ENCODE measurements at places on chromosomes 4 and X.
A peak's percentile ranks its signal among the peaks of the same experiment; 100 is the strongest.

DNA sequence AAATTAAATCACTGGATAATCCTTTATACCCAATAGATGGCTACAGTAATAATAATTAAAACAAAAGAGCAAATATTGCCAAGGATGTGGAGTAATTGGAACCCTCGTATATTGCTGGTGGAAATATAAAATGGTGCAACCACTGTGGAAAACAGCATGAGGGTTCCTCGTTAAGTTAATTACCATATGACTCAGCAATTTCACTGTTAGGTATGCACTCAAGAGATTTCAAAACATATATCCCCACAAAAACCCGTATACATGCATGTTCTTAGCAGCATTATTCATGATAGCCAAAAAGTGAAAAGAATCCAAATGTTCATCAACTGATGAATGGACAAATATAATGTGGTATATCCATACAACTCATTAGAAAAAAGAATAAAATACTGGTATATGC, 103.3 kb downstream of the TEX13C start:
- no peak overlapping the region for H3K4me3 ChIP-seq
- H3K36me3 ChIP-seq: no peaks in the 10 kb centered on the region
- no peaks in the 10 kb centered on the region for H3K27me3 ChIP-seq
- H3K4me1 ChIP-seq: no peaks in the 10 kb centered on the region

GRCh38 chrX:40091691-40092421, 5.9 kb downstream of the BCOR start:
- H3K27me3 ChIP-seq: no peaks in the 10 kb centered on the region
- no peak for DNase-seq
- H3K4me3 ChIP-seq: no peak overlapping the region
- no peaks in the 10 kb centered on the region for H3K36me3 ChIP-seq

DNA sequence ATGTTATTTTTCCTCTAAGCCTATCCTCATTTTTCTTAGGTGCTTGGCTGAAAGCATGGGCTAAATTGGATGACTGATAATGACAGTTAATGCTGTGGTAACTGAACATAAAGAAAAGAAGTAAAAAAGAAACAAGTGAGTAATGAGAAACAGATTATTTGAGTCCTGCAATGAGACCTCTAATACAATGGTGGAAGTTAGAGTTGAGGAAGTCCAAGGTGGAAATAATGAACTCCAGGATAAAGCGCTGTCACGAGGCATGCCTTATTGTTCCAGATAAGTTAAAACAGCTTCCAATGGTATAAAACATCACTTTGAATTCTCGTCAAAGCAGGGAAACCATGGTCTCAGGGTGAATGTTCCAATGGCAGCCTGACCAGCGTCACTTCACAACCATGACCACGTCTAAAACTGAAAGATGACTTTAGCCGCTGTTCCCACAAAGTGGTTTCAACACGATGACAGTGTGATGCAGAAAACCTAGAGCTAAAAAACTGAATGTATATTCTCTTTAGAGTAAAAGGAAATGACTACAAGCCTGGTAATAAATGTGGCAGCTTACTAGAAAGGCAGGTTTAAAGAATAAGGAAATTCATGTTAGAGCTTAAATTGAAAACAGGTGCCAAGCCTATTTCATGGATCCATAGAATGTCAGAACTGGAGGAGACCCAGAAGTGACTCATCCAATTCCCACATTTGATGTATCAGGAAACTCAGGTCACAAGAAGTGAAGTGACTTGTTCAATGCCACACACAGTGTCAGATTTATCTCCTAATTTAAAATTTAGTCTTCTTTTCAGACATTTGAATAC, 202.6 kb upstream of the GYPA start:
- no peaks in the 10 kb centered on the region for H3K36me3 ChIP-seq
- no peak overlapping the region for H3K4me3 ChIP-seq
- H3K27ac ChIP-seq: no peak overlapping the region
- no peaks in the 10 kb centered on the region for H3K4me1 ChIP-seq
- DNase-seq: no peak
- H3K27me3 ChIP-seq: no peaks in the 10 kb centered on the region

- no peaks in the 10 kb centered on the region for H3K4me1 ChIP-seq
- DNase-seq: no peak
- H3K36me3 ChIP-seq: no peaks in the 10 kb centered on the region
- no peak overlapping the region for H3K27ac ChIP-seq
Observed at GRCh38 chr4:24932515-24933225, 19.8 kb upstream of the CCDC149 start.

DNA sequence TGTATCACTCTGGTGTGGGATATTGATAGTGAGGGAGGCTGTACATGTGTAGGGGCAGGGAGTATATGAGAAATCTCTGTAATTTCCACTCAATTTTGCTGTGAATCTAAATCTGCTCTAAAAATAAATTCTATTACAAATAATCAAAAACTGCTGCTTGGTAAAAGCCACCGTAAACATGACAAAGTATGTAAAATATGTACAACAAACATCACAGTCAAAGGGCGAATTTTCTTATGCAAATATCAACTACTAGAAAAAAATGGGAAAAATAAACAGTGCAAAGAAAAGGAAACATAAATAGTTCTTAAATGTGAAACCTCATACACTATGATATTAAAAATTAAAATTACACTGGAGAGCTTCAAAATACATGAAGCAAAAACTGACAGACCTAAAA, 105.1 kb upstream of the DCLK2 start:
- no peaks in the 10 kb centered on the region for H3K27me3 ChIP-seq
- H3K4me3 ChIP-seq: no peak overlapping the region
- H3K36me3 ChIP-seq: no peaks in the 10 kb centered on the region
- DNase-seq: no peak

DNA sequence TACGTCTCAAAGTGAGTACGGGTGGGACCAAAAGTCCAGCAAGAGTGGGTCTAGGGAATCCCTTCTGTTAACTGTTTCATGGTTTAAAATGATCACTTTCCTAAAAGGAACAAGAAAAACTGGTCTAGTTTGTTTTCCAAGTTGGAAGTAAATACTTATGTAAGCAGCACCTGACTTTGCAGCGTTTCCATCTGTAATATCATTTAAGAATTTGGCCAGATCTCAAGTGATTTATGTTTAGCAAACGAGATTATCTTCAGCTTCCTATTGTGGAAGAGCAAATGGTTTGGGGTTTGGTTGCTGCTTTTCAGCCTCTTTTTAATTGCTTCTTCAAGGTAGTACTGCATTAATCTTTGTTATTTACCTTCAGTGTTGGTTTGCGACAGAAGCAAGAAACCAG, 50.4 kb downstream of the FHIP1A start:
- no peaks in the 10 kb centered on the region for H3K27me3 ChIP-seq
- no peak for DNase-seq
- no peak overlapping the region for H3K4me3 ChIP-seq
- no peaks in the 10 kb centered on the region for H3K4me1 ChIP-seq
- H3K36me3 ChIP-seq: no peaks in the 10 kb centered on the region

- H3K36me3 ChIP-seq: peaks cover 40% of the 10 kb centered on the region
- H3K4me1 ChIP-seq: no peaks in the 10 kb centered on the region
- no peak for DNase-seq
- H3K27me3 ChIP-seq: no peaks in the 10 kb centered on the region
Observed at GRCh38 chr4:962231-963208, 10.8 kb downstream of the DGKQ start.

DNA sequence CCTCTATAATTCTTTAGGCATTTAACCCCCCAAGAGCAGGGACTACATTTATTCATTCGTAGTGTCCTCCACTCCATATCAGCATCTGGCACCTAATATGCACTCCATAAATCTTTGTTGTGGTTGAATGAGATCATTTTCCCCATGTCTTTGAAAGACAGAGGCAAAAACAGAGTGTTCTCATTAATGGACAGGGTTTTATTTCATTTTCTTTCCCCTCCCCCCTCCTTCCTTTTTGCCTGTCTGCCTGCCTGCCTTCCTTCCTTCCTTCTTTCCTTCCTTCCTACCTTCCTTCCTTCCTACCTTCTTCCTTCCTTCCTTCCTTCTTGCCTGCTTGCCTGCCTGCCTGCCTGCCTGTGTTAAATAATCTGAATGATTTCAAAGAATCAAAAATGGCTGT, 83.2 kb downstream of the SHROOM3 start:
- no peak overlapping the region for H3K27ac ChIP-seq
- H3K4me1 ChIP-seq: no peaks in the 10 kb centered on the region
- no peak overlapping the region for H3K4me3 ChIP-seq
- no peaks in the 10 kb centered on the region for H3K36me3 ChIP-seq
- DNase-seq: no peak

DNA sequence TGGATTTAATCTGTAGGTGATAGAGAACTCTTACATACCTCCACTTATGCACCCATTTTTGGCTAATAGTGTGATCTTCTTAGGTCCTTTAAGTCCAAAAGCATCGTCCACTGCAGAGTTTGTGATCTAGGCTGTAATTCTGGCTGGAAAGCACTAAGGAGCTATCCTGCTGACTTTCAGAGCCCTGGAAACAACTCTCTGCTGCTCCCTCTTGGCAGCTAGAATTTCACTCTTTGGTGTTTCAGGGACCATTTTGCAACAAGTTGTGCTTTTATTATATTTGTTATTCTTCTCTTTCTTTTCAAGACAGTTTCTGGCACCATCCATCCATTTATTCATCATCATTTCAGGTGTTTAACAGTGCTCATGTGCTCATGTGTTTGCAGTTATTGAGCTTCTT, 130.0 kb downstream of the RBM46 start:
- H3K27me3 ChIP-seq: no peaks in the 10 kb centered on the region
- H3K4me3 ChIP-seq: no peak overlapping the region
- H3K4me1 ChIP-seq: no peaks in the 10 kb centered on the region
- no peaks in the 10 kb centered on the region for H3K36me3 ChIP-seq
- no peak for DNase-seq

- no peak for DNase-seq
- peaks cover 4% of the 10 kb centered on the region for H3K27me3 ChIP-seq
- H3K4me1 ChIP-seq: no peaks in the 10 kb centered on the region
- peak within 1 kb of the TSS; percentile 34 for H3K4me3 ChIP-seq
- no peaks in the 10 kb centered on the region for H3K36me3 ChIP-seq
- no peak within 1 kb of the TSS for H3K27ac ChIP-seq
Observed at GRCh38 chrX:108736509-108737479, at the start of gene IRS4. IRS4 (minus strand) TSS chrX:108736563.

DNA sequence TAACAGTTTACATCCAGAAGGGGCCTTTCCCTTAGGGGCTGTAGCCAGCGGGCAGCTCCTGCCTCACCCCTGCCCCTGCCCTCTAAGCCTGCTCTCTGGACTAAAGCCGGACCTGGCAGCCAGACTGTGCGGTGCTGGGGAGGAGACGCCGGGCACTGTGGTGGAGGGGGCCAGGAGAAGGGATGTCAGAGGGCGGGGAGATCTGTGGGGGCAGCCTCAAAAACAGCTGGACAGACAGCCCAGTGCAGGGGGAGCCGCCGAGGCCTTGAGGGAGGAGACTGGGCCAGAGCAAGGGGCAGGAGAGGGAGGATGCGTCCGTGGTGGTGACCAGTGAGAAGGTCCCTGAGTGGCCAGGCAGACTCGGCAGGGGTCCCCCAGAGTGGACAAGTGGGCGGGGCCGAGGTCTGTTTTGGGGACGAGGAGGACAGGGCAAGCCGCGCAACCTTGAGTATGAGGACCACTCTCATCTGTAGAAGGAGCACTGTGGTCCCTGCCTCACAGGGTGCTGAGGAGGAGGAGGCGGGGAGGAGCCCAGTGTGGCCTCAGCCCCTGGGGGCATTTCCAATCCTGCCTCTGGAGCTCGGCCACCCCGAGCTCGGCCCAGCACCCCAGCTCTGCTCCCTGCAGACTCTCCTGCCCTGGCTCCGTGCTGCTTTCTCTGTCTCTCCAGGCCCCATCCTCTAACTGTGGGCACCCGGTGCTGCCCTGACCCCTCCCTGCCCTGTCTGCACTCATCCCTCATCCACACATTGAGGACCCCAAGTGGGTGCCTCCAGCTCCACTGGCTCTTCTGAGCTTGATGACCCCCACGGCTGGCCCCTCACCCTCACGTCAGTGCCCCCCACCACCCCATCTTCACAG, 59.2 kb upstream of the NKX1-1 start:
- H3K27ac ChIP-seq: no peak overlapping the region
- no peaks in the 10 kb centered on the region for H3K4me1 ChIP-seq
- no peaks in the 10 kb centered on the region for H3K27me3 ChIP-seq
- H3K36me3 ChIP-seq: no peaks in the 10 kb centered on the region

GRCh38 chr4:81424816-81425755, 46.6 kb downstream of the RASGEF1B start:
- H3K27ac ChIP-seq: no peak overlapping the region
- no peak for DNase-seq
- no peaks in the 10 kb centered on the region for H3K27me3 ChIP-seq
- peaks cover 9% of the 10 kb centered on the region for H3K36me3 ChIP-seq

GRCh38 chr4:82643994-82644733, 82.4 kb upstream of the TMEM150C start:
- no peak overlapping the region for H3K4me3 ChIP-seq
- DNase-seq: no peak
- H3K27ac ChIP-seq: no peak overlapping the region
- no peaks in the 10 kb centered on the region for H3K36me3 ChIP-seq
- H3K4me1 ChIP-seq: no peaks in the 10 kb centered on the region

GRCh38 chrX:146863566-146863965, 49.0 kb upstream of the CXorf51A start:
- H3K36me3 ChIP-seq: no peaks in the 10 kb centered on the region
- no peaks in the 10 kb centered on the region for H3K27me3 ChIP-seq
- H3K4me3 ChIP-seq: no peak overlapping the region

All from ascending aorta (tissue), 2 donors.